ENCODE measurements at places on chromosomes 1 and 21.

- no peak for DNase-seq
Observed at GRCh38 chr1:208280681-208281450, 36.7 kb upstream of the PLXNA2 start.

GRCh38 chr1:28517649-28517999, 11.8 kb downstream of the RCC1 start:
- no peak for DNase-seq

GRCh38 chr1:76854255-76854654, 13.0 kb upstream of the ST6GALNAC5 start:
- no peak for DNase-seq

DNA sequence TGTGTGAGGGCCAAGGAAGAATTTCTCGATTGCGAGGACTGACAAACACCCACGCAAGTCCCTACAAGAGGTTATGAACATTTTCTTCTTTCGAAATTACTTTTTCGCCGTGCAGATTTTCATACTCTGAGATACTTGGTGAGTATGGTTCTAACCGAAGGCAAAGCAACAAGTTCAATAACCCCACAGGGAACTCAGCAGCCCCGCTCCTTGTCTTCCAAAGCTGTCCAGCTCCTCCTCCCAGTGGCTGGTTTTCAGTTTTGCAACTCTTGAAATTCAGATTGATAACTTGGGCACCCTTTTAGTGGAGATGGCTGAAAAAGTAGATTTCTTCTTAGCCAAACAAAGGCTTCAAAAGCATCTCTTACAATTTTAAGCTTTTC, 154.4 kb downstream of the SETD4 start:
- DNase-seq, result no peak

GRCh38 chr1:195754874-195755273, 853.4 kb downstream of the KCNT2 start:
- DNase-seq, result no peak

GRCh38 chr1:3658231-3658615, 5.9 kb downstream of the TP73 start:
- no peak for DNase-seq

DNA sequence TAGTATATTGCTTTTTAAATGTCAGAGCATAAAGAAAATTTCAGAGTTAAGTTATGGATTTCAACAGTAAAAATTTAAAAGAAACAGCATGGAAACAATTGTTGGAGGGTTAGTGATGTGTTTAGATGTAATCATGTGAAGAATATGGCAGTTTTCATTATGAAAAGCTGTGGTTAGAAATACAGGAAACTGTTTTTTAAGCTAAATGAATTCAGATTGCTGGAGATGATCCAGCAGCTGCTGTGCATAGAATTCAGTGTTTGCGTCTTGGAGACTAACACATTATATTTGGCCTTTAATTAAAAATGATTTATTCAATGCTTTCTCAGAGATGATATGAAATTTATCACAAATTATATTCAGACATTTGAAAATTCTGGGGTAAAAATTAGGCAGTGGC, 273.6 kb upstream of the LRRC7 start:
- DNase-seq, result no peak

DNA sequence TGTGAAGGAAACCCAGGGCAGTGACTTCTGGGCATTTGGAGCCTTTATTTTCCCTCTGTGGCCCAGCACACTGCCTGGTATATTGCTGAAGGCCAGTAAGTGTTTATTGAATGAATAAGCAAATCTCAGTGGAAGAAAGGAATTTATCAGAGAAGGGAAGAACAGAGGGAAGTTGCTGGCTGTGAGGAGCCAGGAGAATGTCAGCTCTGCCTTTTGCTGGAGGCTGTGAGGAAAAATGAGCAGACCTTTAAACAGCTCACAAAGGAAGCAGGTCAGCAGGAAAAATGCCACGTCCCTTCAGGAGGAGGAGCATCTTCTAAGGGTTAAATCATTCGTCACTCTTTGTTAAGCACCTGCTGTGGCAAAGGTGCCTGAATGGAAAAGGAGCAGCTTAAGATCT, 75.9 kb downstream of the GIPC2 start:
- DNase-seq, result no peak

- DNase-seq, result no peak
Observed at GRCh38 chr1:30746212-30747032, 11.2 kb downstream of the LAPTM5 start.

DNA sequence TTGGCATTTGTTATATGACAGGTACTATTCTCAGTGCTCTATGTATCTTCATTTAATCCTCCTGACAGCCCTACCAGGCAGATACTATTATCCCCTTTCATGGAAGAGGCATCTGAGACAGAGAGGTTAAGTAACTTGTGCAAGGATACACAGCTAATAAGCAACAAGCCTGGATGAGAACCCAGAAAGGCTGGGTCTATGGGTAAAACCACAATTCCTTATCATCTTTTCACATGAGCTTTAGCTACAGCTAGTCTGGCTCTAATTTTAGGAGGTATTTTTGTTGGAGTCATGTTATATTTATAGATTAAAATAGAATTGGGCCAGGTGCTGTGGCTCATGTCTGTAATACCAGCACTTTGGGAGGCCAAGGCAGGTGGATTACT, 27.7 kb downstream of the DNTTIP2 start:
- DNase-seq, result no peak

DNA sequence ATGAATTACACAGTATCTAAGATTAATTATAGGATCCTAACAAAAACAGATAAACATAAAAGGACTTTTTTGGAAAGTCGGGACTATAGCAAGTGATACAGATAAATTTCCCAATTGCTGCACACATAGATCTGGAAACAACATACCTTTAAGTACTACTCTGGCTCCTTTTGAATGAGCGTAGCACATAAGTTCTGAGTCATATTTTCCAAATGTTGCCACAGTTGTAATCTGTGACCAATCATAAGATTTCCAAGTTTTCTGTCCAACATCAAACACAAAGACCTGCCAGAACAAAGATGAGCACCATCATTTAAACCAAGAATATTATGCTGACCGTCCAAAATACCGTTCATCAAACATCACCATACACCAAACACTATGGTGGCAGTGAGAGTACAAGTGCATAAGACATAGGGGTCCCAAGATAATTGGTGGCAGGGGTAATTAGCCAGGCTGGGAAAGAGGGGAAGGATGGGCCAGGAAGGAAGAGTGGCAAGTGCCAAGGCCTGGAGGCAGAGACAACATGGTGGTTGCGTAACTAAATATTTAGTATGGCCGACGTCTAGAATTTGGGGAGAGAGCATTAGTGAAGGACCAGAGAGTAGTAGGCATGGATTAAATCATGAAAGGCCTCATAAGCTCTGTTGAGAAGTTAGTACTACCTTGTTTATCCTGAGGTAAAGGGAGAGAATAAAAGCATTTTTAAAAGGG, 3.6 kb downstream of the CTBS start:
- DNase-seq, result no peak

DNA sequence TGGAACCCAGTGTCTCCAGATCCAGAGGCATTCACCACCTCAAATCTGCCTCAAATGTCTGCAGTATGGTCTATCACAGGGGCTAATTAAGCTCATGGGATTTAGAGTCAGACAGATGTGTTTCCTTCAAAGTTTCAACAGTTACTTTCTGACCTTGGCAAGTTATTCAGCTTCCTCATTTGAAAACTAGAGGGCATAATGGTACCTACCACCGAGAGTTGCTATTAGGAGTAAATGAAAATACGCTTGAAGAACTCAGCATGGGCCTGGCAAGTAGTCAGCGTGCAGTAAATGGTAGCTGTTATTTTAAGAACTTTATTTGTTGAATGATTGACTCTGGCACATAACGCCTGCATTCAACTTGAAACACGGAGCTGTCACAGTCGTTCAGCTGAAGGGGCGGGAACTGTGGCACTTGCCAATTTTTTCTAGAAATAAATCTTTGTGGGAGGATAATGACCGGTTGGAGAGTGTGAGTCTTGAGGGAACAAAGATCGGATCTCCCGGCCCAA, 1.2 kb upstream of the CAP1 start:
- peak; percentile 68 for DNase-seq

DNA sequence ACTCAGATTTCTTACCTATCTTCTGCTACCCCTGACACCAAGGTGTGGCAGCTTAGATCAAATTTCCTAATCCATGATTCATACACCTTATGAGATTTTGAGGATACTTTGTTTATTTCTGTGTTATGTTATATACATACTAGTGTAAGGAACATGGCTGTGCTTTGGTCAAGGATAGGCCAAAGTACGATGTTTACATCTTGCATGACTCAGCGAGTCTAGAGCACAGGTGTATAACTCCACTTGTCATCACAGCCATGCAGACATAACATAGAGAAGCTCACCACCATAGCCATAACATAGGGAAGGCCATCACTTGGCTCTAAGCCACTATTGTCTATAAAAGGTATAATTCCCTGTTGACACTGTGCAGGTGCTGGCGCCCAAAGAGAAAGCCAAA, 61.2 kb downstream of the GBP6 start:
- DNase-seq, result no peak

- DNase-seq, result no peak
Observed at GRCh38 chr1:70041317-70042045, 163.9 kb downstream of the LRRC40 start.

GRCh38 chr1:20366056-20366462, 75.4 kb downstream of the VWA5B1 start:
- no peak for DNase-seq

DNA sequence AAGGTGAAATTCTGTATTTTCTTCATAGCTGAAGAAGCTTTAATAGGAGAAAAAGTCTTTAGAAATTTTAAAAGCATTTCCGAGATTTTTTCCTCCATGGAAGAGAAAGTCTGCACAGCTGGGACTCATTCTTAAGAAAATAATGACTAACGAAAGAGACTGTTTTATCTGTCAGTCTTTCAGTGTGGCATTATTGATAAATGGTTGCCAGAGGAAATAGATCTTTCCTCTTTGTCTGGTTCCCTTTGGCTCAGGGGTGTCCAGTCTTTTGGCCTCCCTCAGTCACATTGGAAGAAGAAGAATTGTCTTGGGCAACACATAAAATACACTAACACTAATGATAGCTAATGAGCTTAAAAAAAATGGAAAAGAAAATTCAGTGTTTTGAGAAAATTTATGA, 49.9 kb downstream of the KDM1A start:
- no peak for DNase-seq

DNA sequence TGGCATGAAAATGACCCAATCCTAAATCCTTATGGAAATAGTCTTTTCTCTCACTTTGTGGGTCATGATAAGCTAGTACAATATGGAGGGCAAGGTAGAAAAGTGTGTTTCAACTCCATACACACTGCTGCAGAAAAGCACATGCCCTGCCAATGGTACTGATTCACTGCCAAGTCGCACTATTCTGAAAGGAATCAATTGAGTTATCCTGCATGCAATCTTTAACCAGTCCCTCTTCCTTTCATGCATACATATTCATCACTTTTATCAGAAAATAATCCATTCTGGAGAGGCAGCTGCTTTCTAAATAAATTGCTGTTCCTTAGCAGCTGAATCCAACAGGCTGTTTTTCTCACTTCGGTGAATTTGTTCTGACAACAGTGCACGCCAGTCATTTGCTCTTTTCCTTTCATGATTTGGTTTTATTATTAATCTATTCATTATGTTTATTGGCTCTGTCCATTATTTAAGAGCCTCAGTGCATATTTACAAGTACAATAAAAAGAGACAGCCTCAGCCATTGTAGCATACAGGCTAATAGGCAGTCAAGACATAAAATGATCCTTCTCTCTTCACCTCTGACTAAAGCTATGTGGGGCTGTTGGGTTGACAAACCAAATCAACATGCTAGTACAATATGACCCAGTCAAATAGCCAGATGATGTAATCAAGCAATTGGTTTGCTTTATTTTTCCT, 108.8 kb downstream of the CHD1L start:
- no peak for DNase-seq

- DNase-seq, result no peak
Observed at GRCh38 chr1:63230722-63231121, 91.6 kb upstream of the FOXD3 start.
